ENCODE measurements at places on chromosomes 11 and 22. TPM values are rescaled to one million over a fixed set of nuclear protein-coding genes. Genes with fewer than 3 reads are reported as not detected.

The MPEG1 gene
- total RNA-seq = not detected

The SLC25A17 gene
- total RNA-seq = 26.2 TPM

- DNase-seq = no peak
Observed at GRCh38 chr11:86996953-86997570, 40.7 kb upstream of the TMEM135 start.

DNA sequence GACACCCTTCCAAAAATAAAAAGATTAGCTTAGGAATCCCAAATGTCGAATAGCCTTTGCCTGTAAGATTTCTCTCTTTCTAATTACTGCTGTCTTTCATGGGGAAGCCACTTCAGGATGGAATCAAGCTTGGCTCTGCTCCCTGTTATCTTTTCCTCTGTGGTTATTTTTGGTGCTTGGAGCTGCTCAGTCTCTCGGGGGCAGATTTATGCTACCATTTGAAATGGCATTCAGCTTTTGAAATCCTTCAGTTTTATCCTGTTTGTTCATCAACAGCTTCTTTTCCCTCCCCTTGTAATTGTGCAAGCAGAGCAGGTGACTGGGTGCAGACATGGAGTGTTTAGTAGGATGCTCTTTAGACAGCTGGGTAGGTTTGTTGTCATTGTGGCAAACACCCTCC lies 111.0 kb downstream of the DBX1 start:
- DNase-seq = no peak

DNA sequence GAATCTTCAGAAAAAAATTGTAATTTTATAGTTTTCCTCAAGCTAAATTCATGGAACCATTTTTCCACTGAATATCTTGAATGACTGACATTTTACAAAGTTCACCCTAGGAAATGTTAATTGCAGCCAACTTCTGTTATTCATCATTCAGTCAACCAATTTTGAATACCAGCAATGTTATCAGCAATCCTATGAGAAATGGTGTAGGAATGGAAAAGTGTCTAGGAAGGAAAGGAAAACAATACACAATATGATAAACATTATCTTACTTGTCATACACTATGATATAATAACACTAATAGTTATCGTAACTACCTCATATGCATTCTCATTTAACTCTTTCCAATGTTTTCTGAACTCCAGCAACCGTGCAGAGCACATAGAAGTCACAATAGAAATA lies 790.5 kb upstream of the LRRC4C start:
- no peak for DNase-seq

DNA sequence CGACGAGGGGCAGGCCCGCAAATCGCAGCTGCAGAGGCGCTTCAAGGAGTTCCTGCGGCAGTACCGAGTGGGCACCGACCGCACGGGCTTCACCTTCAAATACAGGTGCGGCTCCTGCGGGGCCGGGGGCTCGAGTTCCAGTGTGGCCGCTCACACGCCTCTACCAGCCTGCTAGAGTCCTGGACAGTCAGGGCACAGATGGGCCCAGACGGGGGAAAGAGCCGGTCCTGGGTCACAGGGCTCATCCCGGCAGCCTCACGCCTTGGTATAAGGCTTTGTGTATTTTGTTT lies 506 bp downstream of the MCM5 start:
- no peak for DNase-seq

DNA sequence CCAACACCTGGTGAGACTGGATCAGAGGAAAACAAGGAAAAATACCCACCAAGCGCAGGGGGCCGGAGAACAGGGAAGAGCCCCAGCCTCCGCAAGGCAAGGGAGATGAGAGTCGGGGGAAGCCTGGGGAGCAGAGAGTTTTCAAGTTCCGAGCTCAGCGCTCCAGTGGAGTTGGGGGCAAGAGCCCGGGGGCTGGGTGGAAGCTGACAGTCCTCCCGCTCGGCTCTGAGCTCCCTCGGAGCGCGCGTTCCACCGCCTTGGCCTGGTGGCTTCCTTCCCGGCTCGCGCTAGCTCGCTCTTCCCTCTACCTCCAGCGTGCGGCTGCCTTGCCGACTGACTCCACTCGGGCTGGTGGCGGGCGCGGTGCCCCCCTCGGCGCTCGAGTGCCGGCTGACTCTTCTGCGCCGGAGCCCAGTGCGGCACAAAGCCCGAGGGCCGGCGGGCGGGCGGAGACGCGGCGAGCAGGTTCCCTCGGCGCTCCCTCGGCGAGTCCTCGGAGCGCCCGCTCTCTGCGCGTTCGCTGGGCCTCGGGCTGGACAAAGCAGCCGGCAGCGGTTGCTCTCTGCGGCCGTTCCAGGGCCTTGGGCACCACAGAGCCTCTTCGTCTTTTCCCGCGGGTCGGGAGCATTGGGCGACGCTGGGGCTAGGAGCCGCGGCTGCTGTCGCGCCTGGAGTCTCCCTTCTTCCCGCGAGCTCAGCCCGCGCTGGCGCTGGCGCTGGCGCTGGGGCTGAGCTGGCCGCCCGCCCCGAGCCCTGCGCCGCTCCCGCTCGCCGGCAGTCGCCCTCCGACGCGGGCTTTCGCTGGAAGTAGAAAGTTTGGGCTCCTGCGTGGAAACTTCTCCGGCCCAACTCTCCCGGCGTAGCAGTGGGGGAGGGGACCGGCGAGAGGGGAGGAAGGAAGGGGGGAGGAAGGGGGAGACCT lies 1.0 kb downstream of the PAX6 start:
- DNase-seq = peak; percentile 61

- DNase-seq = no peak
Observed at GRCh38 chr22:33335611-33336279, 277.6 kb upstream of the SYN3 start.

All from myocyte (in vitro differentiated cells).